ENCODE measurements at places on chromosomes 5 and 9.

DNA sequence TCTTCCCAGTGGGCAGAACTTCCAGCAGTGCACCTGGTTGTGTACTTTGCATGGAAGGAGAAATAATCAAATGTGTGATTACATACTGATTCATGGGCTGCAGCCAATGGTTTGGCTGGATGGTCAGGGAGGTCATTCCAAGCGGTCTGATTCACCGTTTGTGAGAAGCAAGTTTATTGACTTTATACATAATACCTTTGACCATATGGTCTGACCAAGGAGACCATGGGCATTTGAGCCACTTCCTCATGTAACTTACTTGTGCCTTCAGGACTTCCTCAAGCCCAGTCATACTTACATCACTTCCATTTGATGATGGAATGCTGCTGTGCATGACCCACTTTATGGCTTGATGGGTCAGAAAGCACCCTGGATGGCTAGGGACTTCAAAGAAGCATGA is 41.1 kb downstream of the DAP start:
- H3K4me1 ChIP-seq = no peaks in the 10 kb centered on the region
- peaks cover 28% of the 10 kb centered on the region for H3K36me3 ChIP-seq
- no peak for DNase-seq
- H3K4me3 ChIP-seq = no peak overlapping the region

- H3K4me1 ChIP-seq = peaks cover 31% of the 10 kb centered on the region
- no peaks in the 10 kb centered on the region for H3K27me3 ChIP-seq
- H3K27ac ChIP-seq = no peak overlapping the region
- no peak overlapping the region for H3K4me3 ChIP-seq
Measured at GRCh38 chr5:80834710-80835109, 125.5 kb upstream of the RASGRF2 start.

DNA sequence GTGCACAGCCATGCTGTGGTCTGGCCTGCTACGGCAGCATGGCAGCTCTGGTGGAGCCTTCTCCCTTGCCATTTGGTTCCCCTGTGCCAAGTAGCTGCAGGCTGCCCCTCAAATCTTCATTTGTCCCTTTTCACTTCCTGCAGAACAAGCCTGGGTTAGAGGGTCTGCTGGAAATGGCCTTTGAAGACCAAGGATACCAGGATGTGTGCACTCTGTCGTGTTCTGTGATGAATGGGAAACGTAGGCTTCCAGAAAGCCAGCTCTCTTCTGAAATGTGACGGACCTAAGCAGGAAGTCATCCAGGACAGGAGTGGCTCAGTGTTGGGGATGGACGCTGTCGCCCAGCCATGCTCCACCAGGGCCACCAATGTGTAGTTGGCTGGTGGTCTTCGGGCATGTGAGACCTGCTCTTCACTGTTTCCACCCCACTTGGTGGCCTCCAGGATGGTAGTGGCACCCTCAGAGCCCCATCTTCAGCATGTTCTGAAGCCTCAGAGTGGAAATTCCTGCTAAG is 3.4 kb upstream of the POMT1 start:
- H3K27ac ChIP-seq = peak overlapping the region; percentile 54
- DNase-seq = no peak
- peaks cover 20% of the 10 kb centered on the region for H3K36me3 ChIP-seq
- H3K4me3 ChIP-seq = no peak overlapping the region
- no peaks in the 10 kb centered on the region for H3K27me3 ChIP-seq
- peaks cover 51% of the 10 kb centered on the region for H3K4me1 ChIP-seq

DNA sequence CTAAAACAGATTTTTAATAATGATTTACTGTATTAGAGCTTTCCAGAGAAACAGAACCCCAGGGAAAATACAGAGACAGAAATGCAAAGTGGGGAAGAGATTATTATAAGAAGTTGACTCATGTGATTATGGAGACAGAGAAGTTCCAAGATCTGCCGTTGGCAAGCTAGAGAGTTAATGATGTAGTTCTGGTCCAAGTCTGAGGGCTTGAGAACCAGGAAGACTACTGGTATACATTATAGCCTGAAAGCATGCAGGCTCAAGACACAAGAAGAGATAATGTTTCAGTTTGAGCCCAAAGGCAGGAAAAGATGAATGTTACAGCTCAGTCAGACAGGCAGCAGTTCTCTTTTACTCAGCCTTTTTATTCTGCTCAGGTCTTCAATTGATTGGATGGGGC is 98.8 kb upstream of the NFIL3 start:
- no peaks in the 10 kb centered on the region for H3K4me1 ChIP-seq
- no peak for DNase-seq
- no peaks in the 10 kb centered on the region for H3K36me3 ChIP-seq
- H3K27ac ChIP-seq = no peak overlapping the region
- peaks cover 31% of the 10 kb centered on the region for H3K27me3 ChIP-seq
- H3K4me3 ChIP-seq = no peak overlapping the region

GRCh38 chr5:157342822-157343402 is 77.0 kb downstream of the CYFIP2 start:
- peaks cover 67% of the 10 kb centered on the region for H3K36me3 ChIP-seq
- H3K4me3 ChIP-seq = no peak overlapping the region
- no peaks in the 10 kb centered on the region for H3K27me3 ChIP-seq
- peak overlapping the region; percentile 86 for H3K27ac ChIP-seq
- peaks cover 39% of the 10 kb centered on the region for H3K4me1 ChIP-seq

GRCh38 chr5:87243161-87243844 is 24.4 kb upstream of the RASA1 start:
- no peak for DNase-seq
- H3K36me3 ChIP-seq = no peaks in the 10 kb centered on the region
- no peak overlapping the region for H3K27ac ChIP-seq
- H3K4me3 ChIP-seq = no peak overlapping the region
- no peaks in the 10 kb centered on the region for H3K27me3 ChIP-seq
- no peaks in the 10 kb centered on the region for H3K4me1 ChIP-seq

DNA sequence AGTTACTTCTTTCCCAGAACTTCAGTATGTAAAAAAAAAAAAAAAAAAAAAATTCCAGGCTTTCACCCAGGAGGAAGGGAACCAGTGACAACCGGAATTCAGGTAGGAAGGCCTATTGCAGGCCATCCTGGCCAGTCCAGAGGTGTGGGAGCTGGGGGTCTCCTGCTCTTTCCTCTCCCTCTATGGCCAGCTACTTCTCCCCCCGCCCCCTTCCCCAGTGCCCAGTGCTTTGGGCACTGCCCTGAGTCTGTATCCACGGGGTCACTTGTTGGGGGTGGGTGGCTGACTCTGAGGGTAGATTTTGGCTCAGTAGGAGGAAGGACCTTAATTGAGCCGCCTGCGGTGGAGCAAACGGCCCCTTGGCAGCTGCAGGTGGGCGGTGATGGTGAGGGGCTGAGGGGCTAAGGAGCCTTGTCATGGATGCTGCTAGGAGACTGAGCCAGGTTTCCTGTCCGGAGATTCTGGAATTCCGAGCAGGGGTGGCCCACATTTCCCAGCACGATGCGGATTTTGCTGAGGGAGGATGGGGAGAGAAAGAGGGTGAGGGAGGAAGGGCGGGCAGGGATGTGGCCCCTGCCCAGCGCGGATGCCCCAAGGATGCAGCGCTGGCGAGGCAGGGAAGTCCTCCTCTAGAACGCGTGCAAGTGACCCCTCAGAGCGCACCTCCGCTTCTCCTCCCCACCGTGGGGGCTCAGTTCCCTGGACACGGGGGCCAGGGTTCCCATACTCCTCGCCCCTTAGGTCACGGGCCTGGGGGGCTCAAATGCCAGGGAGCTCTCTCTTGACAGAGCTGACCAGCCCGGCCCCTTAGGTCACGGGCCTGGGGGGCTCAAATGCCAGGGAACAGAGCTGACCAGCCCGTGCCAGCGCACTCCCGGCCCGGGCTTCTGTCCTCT is 1.2 kb upstream of the PHF2 start:
- peaks cover 28% of the 10 kb centered on the region for H3K4me1 ChIP-seq
- H3K27me3 ChIP-seq = no peaks in the 10 kb centered on the region
- H3K4me3 ChIP-seq = peak overlapping the region; percentile 84

All from activated naive CD8-positive, alpha-beta T cell treated with anti-CD3 and anti-CD28 coated beads, Interleukin-2, amount 50 U/mL, for 24 hours (primary cell).